ENCODE measurements at places on chromosomes 7 and 10. TPM values are rescaled to one million over a fixed set of nuclear protein-coding genes. Genes with fewer than 3 reads are reported as not detected.

DNA sequence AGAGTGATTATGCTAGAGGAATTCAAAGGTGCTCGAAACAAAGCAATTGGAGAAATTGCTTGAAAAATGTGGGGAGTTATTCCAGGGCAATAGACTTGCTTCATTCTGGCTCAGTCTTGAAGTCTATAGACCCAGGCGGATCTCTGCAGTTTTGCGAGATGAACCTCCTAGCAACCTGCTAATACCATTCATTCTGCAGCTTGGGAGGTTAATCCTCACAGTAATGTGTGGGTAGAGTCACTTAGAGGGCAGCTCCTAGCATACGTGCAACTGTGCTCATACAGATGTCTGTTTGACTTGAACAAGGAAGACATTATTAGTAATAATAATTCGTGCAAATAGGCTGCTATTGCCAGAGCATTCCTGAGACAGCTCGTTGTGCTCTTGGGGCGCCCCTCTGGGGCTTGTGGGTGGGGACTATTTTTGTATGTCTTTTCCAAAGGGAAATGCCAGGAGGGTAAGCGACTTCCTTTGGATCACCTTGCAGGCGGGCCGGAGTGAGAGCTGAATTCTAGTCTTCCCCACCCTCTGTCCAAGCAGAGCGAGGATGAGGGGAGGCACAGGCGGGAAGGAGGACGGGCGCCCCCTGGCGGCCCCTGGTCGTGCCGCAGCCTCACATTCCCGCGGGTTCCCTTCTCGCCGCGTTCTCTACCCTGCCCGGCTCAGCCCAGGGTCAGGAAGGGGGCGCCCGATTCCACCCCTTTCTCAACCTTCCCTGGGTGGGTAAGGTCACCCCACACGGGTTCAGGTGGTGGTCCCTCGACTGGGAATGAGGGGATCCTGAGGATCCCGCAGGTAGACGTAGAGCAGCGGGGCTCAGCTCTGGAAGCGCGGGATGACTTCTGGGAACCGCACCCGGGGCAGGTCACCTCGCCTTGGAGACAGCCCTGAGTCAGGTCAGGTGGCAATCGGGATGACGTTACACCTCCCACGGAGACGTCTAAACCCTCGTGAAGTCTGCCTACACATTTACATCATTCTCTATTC is 241.5 kb downstream of the PHTF2 start:
- no peaks in the 10 kb centered on the region for H3K27me3 ChIP-seq
- H3K4me1 ChIP-seq = peaks cover 9% of the 10 kb centered on the region
- no peak overlapping the region for H3K27ac ChIP-seq
- no peaks in the 10 kb centered on the region for H3K36me3 ChIP-seq
- no peak for DNase-seq
- no peak overlapping the region for H3K4me3 ChIP-seq

- no peaks in the 10 kb centered on the region for H3K36me3 ChIP-seq
- H3K4me1 ChIP-seq = peaks cover 7% of the 10 kb centered on the region
- H3K27ac ChIP-seq = no peak overlapping the region
- H3K27me3 ChIP-seq = no peaks in the 10 kb centered on the region
These were observed 87.3 kb upstream of the CACUL1 start for GRCh38 chr10:118841881-118842605.

DNA sequence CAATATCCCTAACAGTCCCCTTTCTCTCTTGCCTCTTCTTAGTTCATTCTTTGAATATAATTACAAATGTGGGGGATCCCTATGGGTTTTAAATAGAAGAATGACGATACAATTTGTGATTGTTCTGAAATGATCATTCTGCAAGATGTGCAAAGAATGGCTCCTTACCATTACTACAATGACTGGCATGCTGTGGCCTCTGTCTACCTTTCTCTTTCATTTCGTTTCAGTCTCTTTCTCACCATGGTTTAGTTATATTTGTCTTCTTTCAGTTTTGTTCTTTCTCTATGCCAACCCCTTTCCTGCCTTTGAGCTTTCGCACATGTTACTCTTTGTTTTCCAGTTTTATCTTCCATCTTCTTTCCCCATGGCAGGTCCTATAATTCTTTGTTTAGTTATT is 176.5 kb downstream of the SUGCT start:
- DNase-seq = no peak
- no peaks in the 10 kb centered on the region for H3K27me3 ChIP-seq
- no peaks in the 10 kb centered on the region for H3K36me3 ChIP-seq
- no peaks in the 10 kb centered on the region for H3K4me1 ChIP-seq
- no peak overlapping the region for H3K4me3 ChIP-seq

DNA sequence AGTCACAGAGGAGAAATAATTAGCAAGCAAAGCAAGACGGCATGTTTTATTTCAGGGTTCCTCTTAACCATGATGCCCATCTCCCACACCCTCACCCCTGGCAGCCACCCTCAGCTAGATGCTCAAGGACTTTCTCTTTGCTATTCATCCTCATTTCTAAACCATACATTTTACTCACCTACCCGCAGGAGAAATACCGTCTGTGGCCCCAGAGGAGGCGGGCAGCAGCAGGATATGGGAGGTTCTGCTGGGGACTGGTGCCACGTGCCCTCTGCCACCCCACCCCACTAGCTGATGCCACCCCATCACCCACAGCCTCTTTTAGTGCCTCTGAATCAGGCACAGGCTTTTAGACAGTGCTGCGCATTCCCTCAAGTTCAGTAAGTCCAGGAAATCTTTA is 168.7 kb upstream of the ITGB1 start:
- no peak for DNase-seq
- H3K27me3 ChIP-seq = no peaks in the 10 kb centered on the region
- no peak overlapping the region for H3K27ac ChIP-seq

GRCh38 chr10:100327007-100327717 is 2.9 kb downstream of the PKD2L1 start:
- H3K4me3 ChIP-seq = no peak overlapping the region
- H3K4me1 ChIP-seq = no peaks in the 10 kb centered on the region
- no peak overlapping the region for H3K27ac ChIP-seq
- no peaks in the 10 kb centered on the region for H3K27me3 ChIP-seq
- no peaks in the 10 kb centered on the region for H3K36me3 ChIP-seq

GRCh38 chr10:63527401-63527800 is 6.2 kb downstream of the REEP3 start:
- no peak overlapping the region for H3K4me3 ChIP-seq
- H3K36me3 ChIP-seq = no peaks in the 10 kb centered on the region
- H3K4me1 ChIP-seq = peaks cover 54% of the 10 kb centered on the region
- H3K27ac ChIP-seq = no peak overlapping the region

- H3K27me3 ChIP-seq = no peaks in the 10 kb centered on the region
- no peak for DNase-seq
- H3K4me3 ChIP-seq = no peak overlapping the region
These were observed 30.9 kb downstream of the GRID2IP start for GRCh38 chr7:6520163-6520981.

GRCh38 chr10:33612116-33612515 is 277.6 kb upstream of the NRP1 start:
- no peaks in the 10 kb centered on the region for H3K36me3 ChIP-seq
- peaks cover 4% of the 10 kb centered on the region for H3K4me1 ChIP-seq
- DNase-seq = no peak
- no peak overlapping the region for H3K27ac ChIP-seq
- no peaks in the 10 kb centered on the region for H3K27me3 ChIP-seq
- H3K4me3 ChIP-seq = no peak overlapping the region

DNA sequence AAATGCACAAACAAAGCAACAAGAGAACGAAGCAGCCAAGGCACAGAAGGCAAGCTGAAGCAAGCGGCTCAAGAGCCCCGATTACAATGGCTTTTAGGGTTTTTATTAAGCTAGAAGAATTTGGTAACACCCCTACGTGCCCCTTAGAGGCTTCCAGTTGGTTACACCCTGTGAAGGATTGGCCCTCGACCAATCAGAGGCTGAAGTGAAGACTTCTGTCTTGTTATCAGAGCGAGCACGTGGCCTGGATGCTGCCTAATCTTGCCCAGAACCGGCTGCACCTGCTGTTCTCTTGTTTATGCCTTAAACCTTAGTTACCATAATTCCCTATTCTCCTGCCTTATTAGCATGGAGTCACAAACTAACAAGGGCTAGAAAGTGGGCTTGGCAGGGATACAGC is 21.4 kb downstream of the KCNK18 start:
- no peak overlapping the region for H3K27ac ChIP-seq
- H3K4me1 ChIP-seq = peaks cover 15% of the 10 kb centered on the region
- no peak for DNase-seq
- H3K27me3 ChIP-seq = no peaks in the 10 kb centered on the region
- H3K36me3 ChIP-seq = no peaks in the 10 kb centered on the region
- H3K4me3 ChIP-seq = no peak overlapping the region

GRCh38 chr10:75772153-75772887 is 340.9 kb downstream of the LRMDA start:
- H3K4me1 ChIP-seq = peaks cover 49% of the 10 kb centered on the region
- no peaks in the 10 kb centered on the region for H3K27me3 ChIP-seq
- no peaks in the 10 kb centered on the region for H3K36me3 ChIP-seq
- H3K27ac ChIP-seq = peak overlapping the region; percentile 57
- no peak for DNase-seq

- peak; percentile 55 for DNase-seq
- H3K27ac ChIP-seq = peak overlapping the region; percentile 9
- peaks cover 10% of the 10 kb centered on the region for H3K4me1 ChIP-seq
These were observed 222.1 kb downstream of the GLI3 start for GRCh38 chr7:42014625-42015618.

- H3K27me3 ChIP-seq = no peaks in the 10 kb centered on the region
- no peak overlapping the region for H3K27ac ChIP-seq
- no peak overlapping the region for H3K4me3 ChIP-seq
- peak; percentile 55 for DNase-seq
These were observed 16.2 kb upstream of the IGFBP3 start for GRCh38 chr7:45937301-45937700.

GRCh38 chr7:104841798-104842197 is 172.2 kb upstream of the KMT2E start:
- H3K4me1 ChIP-seq = no peaks in the 10 kb centered on the region
- no peak for DNase-seq
- no peaks in the 10 kb centered on the region for H3K27me3 ChIP-seq
- H3K36me3 ChIP-seq = no peaks in the 10 kb centered on the region

DNA sequence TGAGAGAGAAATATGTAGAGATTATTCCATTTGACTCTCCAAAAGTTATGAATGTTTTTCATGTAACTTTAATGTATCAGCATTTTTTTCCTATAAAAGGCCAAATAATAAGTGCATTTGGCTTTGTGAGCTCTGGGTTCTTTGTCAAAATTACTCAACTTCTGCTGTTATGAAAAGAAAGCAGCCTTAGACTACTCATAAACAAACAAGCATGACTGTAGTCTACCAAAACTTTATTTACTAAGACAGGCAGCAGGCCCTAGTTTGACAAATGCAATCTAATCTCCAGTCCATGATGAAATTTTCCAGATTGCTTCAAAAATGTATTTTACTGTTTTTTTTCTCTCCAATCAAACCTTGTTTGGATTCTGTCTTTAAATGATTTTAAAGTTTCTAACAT is 46.3 kb downstream of the MRPL32 start:
- no peak overlapping the region for H3K4me3 ChIP-seq
- no peak overlapping the region for H3K27ac ChIP-seq
- DNase-seq = no peak
- H3K4me1 ChIP-seq = peaks cover 1% of the 10 kb centered on the region

DNA sequence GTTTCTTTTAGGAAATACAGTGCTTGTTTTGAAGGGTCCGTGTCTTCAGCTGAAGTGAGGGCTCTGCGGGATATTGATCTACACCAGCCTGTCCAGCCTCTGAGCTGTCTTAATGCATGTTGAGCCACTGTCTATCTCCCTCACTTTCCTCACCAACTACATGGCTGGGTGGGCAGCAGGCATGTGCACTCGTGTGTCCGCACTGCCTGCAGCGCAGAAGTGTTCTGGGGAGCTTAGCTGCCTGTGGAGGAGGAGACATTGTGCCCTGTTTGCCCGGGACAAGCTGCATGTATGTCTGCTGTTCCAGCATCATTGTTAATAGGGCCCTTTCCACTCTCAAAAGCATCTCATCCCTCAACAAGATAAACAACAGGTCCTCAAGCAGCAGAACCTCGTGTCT is 133.1 kb upstream of the EEPD1 start:
- no peaks in the 10 kb centered on the region for H3K27me3 ChIP-seq
- DNase-seq = no peak
- no peaks in the 10 kb centered on the region for H3K36me3 ChIP-seq
- no peak overlapping the region for H3K4me3 ChIP-seq

GRCh38 chr10:11245095-11245479 is 227.4 kb downstream of the CELF2 start:
- DNase-seq = no peak
- peaks cover 24% of the 10 kb centered on the region for H3K4me1 ChIP-seq
- no peak overlapping the region for H3K27ac ChIP-seq
- H3K36me3 ChIP-seq = peaks cover 4% of the 10 kb centered on the region
- H3K27me3 ChIP-seq = no peaks in the 10 kb centered on the region

DNA sequence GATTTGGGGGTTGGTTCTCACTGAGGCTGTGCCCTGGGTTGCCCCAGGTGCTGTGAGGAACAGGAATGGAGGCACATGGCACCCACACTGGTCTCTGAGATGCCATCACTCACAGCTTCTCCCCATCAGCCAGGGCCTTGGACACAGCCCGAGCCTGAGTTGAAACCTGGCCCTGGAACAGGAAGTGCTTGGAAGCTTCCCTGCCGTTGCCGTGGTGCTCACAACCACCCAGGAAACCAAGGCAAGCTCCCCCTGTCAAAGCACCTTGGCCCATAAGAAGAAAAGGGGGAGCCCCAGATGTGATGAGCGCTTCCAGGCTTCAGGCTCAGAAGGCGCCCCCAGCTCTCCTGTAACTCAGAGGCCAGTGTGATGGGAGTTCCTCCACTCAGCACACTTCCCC is at the start of gene BTBD16:
TSS of gene BTBD16 (plus strand) at position 221 of the 400 bp plus-strand sequence. CDS start 3,786 bp downstream, outside the sequence.
- H3K4me1 ChIP-seq = peaks cover 7% of the 10 kb centered on the region
- no peaks in the 10 kb centered on the region for H3K27me3 ChIP-seq
- no peak for DNase-seq
- no peaks in the 10 kb centered on the region for H3K36me3 ChIP-seq
- no peak within 1 kb of the TSS for H3K4me3 ChIP-seq

GRCh38 chr10:71582019-71582418 is 137.6 kb downstream of the C10orf105 start:
- H3K4me3 ChIP-seq = no peak overlapping the region
- no peaks in the 10 kb centered on the region for H3K4me1 ChIP-seq
- no peaks in the 10 kb centered on the region for H3K36me3 ChIP-seq
- H3K27ac ChIP-seq = no peak overlapping the region
- no peak for DNase-seq
- no peaks in the 10 kb centered on the region for H3K27me3 ChIP-seq

CYP3A4 gene
- total RNA-seq = not detected

PHYHIPL gene
- 0.34 TPM for total RNA-seq

LIPF gene
- not detected for total RNA-seq

NPSR1 gene
- not detected for total RNA-seq

TMEM213 gene
- total RNA-seq = not detected

SORCS3 gene
- total RNA-seq = 0.50 TPM

BTBD16 gene
- total RNA-seq = 0.29 TPM

KIFBP gene
- 29.1 TPM for total RNA-seq

ANXA8 gene
- total RNA-seq = not detected

Measured in esophagus muscularis mucosa (tissue), 4 donors.